ENCODE measurements at places on chromosomes 6 and 20.

DNA sequence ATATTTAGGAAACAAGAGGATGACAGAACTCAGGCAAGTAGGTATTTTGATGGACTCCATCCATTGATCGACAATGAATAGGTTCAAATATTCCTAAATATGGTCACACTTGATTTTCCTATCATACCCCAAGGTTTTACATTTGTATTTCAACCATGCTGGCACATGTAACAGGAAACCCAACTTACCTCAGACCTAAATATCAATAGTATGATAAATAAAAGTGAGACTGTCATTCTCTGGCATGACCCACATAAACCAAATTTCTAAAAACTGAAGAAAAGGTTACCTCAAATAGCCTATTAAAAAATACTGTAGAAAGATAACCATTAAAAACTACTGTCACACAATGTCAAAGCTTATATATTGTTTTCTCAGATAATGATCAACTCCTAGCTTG, 97.3 kb downstream of the PRDM1 start:
- no peak for DNase-seq

DNA sequence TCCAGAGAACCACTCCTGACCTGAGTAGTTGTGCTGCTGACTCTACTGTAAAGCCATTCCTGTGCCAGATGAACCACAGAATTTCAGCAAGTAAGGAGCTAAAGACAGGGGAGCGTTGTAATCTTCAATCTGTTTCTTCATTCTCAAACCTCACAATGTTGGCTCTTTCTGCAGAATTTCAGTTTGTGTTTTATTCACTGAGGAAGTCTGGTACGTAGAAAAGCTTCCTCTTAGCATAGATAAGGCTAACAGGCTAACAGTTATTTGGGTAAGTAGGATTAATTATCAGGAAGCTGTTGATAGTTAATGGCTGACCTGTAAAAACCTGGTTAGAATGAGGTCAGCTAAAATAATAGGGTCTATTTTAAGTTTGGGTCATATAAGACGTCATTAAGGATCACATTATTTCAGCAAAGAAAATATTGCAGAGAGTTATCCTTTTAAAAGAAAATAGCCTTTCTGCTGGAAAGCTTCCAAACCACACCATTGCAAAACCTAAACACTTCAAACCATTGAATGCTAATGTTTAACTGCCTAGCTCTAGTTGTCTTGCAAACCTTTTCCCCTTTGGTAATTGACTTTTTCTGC, 14.1 kb upstream of the TENT5A start:
- DNase-seq: peak; percentile 96

DNA sequence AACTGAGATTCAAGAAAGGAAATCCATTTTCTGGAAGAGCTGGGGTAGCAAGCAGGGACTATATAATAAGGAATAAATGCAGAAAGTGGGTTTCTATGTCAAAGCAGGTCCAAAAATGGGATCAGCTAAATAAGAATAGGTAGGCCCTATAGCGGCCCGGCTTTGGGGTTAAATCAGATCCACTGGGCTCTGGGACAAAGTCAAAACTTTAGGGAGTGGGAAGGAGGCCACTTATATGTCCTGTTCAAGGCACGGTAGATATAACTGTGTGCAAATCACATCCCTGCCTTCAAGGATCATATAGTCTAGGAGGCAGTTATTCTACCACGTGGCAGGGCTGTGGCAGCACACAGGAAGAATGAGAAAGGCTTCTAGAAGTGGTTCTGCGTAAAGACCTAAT, 191.4 kb upstream of the CDYL start:
- DNase-seq: no peak

DNA sequence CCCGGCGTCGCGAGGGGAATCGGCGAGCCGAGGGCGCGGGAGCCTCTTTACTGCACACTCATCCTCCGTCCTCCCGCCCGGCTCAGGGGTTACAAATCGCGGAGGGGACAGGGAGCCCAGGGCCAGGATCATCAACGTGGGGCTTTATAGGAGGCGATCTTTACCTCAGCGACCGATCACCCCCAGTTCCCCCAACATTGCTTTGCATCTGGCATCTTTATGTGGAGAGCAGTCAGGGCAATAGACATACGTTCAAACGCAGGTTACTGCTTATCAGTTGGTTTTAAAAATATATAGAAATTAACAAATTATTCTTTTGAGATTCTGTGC, 634 bp downstream of the HSF2 start:
- no peak for DNase-seq

DNA sequence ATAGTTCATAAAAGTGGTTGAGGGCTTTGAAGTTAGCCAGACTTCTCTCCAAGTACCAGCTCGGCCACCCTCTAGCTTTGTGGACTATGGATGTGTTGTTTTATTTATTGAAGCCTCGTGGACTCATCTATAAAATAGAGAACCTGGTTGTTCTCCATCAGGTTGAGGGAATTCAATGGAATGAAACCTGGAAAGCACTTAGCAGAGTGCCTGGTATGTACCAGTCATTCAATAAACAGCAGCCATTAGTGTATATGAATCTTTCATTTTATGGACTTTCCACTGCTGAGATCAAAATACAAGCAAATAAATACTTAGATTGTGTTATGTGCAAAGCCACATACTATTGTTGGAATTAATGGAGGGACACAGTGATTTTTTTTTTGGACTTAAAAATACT, 206.8 kb downstream of the SOX4 start:
- no peak for DNase-seq

- no peak for DNase-seq
Observed at GRCh38 chr6:134725590-134725989, 224.3 kb downstream of the ALDH8A1 start.

DNA sequence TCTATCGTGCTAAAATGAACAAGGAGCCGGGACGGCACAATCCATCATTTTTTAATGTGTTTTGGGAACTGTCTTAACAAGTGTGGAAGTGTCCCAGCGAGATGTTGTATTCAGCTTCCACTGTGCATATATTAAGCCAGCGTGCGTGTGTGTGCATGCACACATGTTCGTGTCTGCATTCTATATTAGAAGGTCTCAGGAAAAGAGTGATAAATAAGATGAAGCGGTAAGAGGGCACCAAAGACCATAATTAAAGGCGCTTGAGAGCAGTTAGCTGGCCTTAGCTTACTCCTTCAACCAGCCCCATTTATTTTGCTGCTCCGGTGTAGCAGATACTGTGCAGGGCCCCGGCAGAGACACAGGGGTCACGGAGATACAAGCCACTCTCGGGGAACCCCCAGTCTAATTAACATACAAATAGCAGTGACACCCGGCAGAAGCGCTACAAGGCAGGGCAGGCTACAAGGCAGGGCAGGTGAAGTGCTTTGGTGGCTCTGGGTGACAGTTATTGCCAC, 206.5 kb upstream of the RREB1 start:
- DNase-seq: no peak

DNA sequence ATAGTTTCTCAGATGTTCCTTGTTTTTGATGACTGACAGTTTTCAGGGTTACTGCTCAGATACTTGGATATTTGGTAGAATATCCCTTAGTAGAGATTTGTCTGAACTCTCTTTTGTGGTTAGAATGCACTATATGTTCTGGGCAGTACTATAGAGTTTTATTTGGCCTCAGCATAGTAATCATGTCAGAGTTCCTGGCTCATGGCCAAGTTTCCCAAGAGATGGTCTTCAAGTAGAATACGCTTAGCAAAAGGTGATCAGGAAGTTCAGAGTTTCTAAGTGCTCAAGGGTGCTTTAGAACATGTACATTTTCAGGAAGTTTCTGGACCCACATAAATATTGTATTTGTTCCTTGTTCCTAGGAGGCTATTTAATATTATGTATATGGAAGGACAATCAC, 1209.7 kb upstream of the GJE1 start:
- DNase-seq: no peak

GRCh38 chr6:139474145-139475108, 100.0 kb upstream of the CITED2 start:
- DNase-seq: peak; percentile 39

DNA sequence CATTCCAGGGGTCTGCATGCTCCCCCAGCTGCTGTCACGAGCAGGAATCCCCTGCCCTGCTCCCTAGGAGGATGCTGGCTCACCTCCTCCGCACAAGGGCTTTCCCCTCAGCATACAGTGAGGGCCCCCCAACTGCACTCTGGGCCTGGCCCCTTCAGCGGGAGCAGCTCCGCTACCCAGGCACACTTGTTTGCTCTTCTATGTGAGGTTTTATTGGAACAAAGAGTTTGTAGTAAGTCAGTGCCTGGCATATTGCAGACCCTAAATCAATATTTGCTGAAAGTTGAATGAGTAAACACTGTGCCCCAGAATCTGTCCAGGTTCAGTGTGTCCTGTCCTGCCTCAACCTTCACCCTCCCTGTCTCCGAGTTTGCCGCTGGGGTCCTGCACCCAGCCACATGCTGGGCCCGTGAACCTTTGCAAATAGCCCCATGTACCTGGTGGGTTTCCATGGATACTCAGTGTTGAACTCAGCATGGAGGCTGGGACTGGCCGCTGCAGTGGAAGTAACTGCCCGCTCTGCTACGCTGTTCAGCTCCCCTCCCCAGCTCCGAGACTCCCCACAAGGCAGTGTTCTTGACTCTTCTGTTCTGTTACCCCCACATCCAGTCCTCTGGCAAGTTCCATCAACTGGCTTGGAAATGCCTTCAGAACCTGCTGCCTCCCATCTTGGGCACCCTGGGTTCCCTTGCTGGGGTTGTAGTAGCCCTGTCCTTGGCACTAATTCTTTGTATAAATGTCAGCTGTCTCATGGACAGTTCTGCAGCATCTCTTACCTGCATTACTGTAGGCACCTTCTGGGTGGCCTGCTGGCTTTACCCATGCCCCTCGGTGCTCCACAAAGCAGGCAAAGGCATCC, 15.7 kb downstream of the SLC22A1 start:
- DNase-seq: no peak

- peak; percentile 81 for DNase-seq
Observed at GRCh38 chr6:17703256-17703694, 3.5 kb downstream of the NUP153 start.

DNA sequence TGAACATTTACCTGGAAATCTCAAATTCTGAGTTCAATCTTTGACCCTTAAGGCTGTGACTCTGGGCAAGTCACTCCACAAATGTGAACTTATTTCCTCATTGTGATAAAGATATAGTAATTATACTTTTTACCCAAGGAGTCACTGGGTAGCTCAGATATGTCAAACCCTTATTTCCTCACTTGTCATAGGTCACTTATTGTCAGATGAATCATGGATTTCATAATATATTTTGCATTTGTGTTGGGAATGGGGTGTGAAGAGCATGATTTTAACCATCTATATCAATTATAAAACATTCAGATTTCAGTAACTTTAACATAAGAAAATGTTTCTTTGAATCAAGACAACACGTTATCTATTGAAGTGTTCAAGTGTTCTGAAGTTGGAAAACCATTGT, 3.7 kb upstream of the CARMIL1 start:
- no peak for DNase-seq

DNA sequence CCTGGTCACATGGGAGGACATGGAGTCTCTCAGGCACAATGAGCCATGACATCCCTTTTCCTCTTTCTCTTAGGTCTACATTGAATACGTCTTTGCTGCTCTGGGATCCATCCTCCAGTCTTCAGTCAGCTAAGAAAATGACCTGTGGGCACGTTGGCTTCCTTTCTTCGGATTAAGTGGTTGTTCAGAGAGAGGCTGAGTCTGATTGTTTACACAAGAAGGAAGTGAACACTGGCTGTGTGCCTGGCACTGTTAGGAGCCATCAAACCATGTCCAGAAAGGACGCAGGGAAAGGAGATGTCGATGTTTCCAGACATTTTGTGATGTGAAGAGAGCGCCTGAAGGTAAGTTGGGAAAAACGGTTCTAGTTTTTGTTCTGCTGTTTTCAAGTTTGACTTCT, 309.9 kb upstream of the CDYL start:
- DNase-seq: no peak

GRCh38 chr6:2970034-2970685, 1.2 kb downstream of the SERPINB6 start:
- DNase-seq: no peak

DNA sequence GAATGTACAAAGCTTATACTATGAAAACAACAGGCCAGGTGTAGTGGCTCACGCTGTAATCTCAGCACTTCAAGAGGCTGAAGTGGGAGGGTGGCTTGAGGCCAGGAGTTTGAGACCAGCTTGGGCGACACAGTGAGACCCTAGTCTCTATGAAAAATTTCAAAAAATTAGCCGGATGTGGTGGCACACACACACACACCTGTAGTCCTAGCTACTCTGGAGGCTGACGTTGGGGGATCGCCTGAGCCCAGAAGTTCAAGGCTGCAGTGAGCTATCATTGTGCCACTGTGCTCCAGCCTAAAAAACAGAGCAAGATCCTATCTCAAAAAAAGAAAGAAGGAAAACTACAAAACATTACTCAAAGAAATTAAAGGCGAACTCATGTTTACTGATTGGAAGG, 7.3 kb upstream of the ASF1A start:
- DNase-seq: no peak

- DNase-seq: peak; percentile 54
Observed at GRCh38 chr20:25040438-25040831, 17.5 kb downstream of the ACSS1 start.

DNA sequence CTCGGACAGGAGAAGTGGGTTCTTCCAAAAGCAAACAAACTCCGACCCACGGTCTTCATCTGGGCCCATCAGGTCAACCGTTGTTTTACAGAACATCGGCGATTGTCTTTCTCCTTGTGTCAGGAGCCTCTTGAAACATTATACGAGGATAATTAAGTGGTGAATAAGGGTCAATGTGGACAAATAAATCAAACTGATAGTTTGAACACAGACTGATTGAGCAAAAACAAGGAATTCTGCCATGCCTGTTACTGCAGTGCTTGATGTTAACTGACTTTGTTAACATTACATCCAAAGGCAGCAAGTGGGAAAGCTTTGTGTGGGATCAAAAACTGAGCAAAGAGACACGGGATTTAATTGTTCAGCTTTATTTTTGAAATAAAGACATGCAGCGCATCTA, 101.1 kb upstream of the IFNGR1 start:
- DNase-seq: no peak

DNA sequence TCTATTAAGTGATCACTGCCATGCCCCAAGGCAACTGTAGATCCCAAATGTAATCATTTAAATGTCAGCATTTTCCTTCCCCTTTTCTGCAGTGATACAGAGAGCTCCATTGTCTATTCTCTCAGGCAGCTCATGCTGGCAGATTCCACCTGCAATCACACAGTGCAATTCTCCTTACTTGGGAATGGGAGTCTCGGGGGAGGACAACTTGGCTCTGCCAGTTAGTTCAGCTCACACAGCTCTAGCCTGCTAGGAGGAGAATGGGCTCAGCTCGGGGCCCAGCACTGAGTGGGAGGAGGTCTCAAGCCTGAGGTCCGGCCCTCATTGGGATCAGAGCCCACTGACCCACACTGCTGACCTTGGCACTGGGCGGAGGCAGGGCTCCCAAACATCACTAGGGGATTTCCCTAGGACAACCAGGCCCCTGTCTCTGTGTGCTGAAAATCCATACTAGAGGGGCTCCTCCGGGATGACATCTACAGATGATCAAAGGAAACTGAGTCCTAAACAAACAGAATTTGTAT, 109.2 kb upstream of the ASF1A start:
- DNase-seq: no peak

GRCh38 chr6:11279284-11279689, 46.8 kb upstream of the NEDD9 start:
- no peak for DNase-seq

DNA sequence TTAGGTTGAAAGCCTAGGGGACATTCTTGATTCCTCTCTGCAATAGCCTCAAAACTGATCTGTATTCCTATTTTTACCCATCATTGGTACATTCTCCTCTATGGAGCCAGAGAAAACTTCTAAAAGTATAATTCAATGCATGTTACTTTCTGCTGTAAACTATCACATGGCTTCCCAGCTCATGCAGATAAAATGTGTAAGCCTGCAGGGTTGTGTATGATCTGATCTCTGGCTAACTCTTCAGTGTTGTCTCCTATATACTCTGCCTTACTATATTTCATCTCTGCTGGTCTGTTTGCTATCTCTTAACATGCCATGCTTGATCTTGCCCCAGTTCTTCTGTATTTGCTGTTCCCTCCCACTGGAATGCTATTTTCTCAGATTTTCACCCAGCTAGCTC, 323.3 kb upstream of the RSPO3 start:
- no peak for DNase-seq

Data from fibroblast of skin of right biceps (primary cell).